Renal cortical epithelial cell (primary cell): ENCODE measurements at places on chromosomes 7 and 10.

GRCh38 chr7:46569133-46569465 is 648.0 kb upstream of the IGFBP3 start:
- DNase-seq = peak; percentile 85

GRCh38 chr10:18759575-18759974 is 100.3 kb downstream of the ARL5B start:
- DNase-seq = no peak

GRCh38 chr10:8463853-8464252 is 409.4 kb downstream of the GATA3 start:
- DNase-seq = no peak

GRCh38 chr10:21372651-21373410 is 152.7 kb downstream of the SKIDA1 start:
- DNase-seq = peak; percentile 64

- DNase-seq = no peak
These were observed 9.9 kb upstream of the FAM180A start for GRCh38 chr7:135758531-135758932.

DNA sequence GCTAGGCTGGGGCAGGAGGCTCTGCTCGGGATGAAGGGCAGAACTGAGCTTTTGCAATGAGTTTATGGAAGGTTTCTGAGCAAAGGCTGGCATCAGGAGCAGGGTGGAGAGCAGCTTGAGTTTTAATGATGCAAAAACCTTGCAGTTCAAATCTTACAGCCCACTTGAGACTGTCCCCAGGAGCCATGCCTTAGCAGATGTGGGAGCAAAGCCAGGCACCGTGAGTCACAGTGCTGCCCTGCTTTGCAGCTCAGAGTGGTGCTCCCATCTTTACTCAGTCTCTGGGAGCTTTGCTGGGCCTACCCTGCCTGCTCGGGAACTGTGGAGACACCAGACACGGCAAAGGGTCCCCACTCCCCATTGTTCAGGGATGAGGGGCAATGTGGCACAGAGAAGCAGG is 122.4 kb upstream of the NPS start:
- no peak for DNase-seq

GRCh38 chr7:47498229-47499056 is 83.5 kb downstream of the TNS3 start:
- no peak for DNase-seq
